KBM-7 (cell line): ENCODE measurements at places on chromosomes 5 and 9.

- DNase-seq: no peak
Measured at GRCh38 chr5:146059460-146060220, 45.7 kb downstream of the PLAC8L1 start.

GRCh38 chr9:94568250-94568889 lies 13.5 kb downstream of the PCAT7 start:
- DNase-seq: no peak

- no peak for DNase-seq
Measured at GRCh38 chr5:171785517-171785916, at the start of gene SMIM23. SMIM23 (plus strand) TSS chr5:171785817; CDS start chr5:171785872, 55 bp downstream.

GRCh38 chr5:142122121-142122520 lies 13.5 kb downstream of the NDFIP1 start:
- DNase-seq: no peak

- no peak for DNase-seq
Measured at GRCh38 chr9:17928228-17928627, 349.4 kb downstream of the SH3GL2 start.

GRCh38 chr9:214648-215493 lies at the start of gene DOCK8:
DOCK8 (plus strand) TSS chr9:214865; CDS start chr9:214977, 112 bp downstream.
- DNase-seq: peak; percentile 94

DNA sequence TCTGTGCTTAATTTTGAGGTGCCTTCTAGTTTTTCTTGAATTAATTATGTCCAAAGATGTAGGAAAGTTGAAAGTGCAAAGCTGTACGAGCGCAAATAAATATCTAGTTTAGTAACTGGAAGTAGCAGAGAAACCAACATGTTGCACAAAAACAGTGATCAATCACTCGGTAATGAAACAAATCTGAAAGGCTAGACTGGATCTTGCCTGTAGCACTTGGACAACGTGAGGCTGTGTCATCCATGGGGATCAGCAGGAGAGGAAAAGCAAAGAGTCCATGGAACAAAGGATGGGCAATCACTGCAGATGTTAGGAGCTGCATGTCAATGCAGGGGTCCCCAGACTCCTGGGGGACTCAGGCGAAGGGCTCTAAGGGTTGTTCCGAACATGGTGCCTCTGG lies 424.2 kb downstream of the IRX1 start:
- no peak for DNase-seq

DNA sequence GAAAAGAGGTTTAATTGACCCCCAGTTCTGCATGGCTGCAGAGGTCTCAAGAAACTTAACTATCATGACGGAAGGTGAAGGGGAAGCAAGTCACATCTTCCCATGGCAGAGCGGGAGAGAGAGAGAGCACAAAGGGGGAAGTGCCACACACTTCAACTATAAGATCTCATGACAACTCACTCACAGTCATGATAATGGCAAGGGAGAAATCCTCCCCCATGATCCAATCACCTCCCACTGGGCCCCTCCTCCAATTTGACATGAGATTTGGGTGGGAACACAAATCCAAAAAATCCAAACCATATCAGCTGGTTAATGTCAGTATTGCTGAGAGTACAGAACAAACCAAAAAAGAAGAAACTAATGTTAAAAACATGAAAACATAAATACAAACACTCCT lies 120.2 kb downstream of the STARD4 start:
- no peak for DNase-seq

- DNase-seq: no peak
Measured at GRCh38 chr5:133295520-133295919, 243.7 kb downstream of the HSPA4 start.

- DNase-seq: peak; percentile 88
Measured at GRCh38 chr9:129495620-129496472, 125.1 kb downstream of the C9orf50 start.

DNA sequence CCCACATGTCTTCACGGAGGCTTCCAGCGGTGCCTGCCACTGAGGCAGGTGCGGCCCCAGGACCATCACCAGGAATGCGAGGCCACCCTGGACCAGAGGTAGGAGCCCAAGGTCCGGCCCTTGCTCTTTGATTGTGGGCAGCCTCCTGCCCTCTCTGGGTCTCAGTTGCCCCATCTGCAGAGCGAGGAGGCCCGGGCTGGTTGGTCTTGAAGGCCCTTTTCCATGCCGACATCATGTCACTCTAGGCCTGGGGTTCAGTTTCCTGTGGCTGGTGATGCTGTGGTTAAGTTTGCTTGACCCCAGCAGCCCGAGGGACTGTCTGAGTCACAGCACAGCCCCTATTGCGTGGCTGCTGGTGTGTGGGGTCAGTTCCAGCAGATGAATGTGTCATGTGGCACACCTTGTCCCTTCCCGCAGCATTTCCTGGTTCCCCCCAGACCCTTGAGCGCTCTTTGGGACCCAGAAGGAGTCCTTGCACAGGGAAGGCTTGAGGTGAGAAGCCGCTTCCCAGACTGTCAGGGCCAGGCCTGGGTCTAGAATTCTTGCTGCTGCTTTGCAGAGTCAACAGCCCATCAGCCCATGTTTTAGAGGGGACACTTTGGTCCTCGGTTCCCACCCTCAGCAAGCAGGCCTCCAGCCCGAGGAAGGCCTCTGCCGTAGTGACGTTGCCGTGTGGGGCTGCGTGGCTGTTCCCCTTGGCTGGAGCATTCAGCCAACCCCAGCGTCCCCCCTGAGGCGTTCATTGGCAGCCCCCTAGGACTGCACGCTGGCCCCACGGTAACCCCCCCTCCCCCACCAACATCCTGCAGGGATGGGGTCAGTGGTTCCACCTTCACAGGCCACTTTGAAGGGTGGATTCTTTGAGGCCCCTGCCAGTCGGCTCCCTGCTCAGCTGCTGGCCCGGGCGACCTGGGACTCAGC lies 31.0 kb upstream of the HMCN2 start:
- DNase-seq: no peak

GRCh38 chr5:151534350-151534749 lies 56.8 kb downstream of the FAT2 start:
- DNase-seq: no peak

DNA sequence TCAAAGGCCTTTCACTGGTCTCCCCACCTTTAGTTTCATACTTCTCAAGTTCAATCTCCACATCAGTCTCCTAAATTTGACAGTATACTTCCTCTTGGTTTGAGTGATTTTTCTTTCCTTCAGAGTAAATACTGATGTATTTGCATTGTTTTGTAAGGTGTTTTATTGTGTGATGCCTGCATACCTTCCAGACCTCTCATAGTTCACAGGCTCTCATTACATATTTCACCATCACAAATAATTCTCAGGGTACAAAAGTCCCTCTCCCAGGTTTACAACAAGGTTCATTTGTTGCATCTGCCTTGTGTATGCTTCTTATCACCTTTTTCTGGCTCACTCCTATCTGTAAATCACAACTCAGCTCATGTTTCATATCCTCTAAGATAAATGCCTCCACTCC lies 22.2 kb upstream of the TUSC1 start:
- no peak for DNase-seq

GRCh38 chr5:88144219-88145001 lies 124.2 kb downstream of the TMEM161B start:
- no peak for DNase-seq

DNA sequence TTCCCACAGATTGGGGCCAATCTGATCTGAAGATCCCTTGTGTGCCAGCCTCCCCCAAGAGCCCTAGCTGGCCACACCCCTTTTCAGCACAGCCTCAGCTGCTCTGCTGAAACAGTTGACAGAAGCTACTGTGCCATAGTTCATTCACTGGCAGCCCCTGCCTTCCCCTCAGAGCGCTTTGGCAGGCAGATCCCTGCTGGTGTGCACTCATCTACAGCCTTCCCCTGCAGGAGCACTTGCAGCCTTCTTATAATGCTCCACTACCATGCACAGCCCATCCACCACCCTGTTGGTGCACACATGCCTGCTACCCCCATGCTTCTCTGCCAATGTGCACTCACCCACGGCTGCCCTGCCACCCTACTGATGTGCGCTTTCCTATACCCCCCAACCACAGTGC lies 471.3 kb downstream of the MTRR start:
- no peak for DNase-seq

- no peak for DNase-seq
Measured at GRCh38 chr9:6237267-6237666, 21.7 kb downstream of the IL33 start.

- no peak for DNase-seq
Measured at GRCh38 chr5:159206818-159207217, 2.5 kb downstream of the RNF145 start.

DNA sequence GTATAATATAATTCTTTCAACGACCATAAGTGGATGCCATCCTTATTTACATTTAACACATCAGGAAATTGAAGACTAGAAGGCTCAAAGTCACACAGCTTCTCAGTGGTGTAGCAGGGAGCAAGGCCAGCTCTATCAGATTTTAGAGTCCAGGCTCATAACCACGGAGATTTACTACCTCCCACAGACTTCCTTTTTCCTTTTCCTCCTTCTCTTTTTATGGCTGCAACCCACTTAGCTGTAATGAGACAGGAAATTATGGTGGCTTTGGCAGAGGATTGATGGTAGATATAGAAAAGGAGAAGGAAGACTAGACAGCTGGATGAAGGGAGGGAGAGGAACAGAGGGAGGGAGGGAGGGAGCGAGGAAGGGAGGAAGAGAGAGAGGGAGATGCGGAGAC lies 47.4 kb downstream of the SPEF2 start:
- peak; percentile 99 for DNase-seq

DNA sequence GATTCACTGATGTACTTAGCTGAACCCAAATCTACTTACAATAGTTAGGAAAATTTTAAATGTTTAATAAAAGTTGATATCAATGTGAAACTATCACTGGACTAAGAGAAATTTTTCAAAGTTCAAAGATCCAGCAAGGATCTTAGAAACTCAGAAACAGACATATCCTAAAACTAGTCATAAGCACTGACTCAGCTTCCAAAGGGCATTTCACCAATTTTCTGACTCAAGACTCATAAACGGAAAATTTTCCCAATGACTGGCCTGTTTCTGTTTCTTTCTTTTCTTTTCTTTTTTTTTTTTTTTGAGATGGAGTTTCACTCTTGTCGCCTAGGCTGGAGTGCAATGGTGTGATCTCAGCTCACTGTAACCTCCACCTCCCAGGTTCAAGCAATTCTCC lies 66.6 kb downstream of the CDC14B start:
- no peak for DNase-seq

DNA sequence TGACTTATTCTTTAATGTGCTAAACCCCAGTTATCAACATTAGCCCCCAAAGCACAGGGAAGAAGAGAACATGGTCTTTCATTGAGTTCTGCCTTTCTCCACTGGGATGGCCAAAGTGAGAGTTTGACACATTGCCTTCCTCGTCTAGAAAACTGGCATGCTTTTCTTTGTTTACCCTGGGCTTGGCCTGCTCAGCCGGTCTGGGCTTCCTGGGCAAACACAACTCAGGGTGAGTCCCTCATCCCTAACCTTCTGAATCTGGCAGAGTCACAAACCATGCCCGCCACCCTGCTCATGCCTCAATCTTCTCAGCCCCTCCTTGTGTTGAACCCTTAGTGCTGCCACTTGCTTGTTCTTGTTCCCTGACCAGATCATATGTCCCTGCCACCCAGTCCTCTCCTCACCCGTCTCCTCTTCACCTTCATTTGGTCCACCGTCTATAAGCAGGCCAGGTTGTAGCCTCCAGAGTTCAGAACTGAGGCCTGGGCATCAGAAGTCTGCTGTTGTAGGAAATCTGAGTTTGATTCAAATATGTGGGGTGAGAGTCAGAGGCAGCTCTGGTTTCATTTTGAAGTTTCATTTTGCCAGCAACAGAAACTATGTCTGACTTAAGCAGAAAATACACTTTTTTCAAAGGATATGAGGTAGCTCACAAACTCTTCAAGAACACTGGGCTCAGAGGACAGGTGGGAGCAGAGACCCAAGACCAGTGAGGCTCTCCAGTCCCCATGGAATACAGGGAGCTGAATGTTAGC lies 217.6 kb downstream of the NDUFS4 start:
- DNase-seq: no peak

- no peak for DNase-seq
Measured at GRCh38 chr9:106976772-106977171, 113.8 kb downstream of the ZNF462 start.

- no peak for DNase-seq
Measured at GRCh38 chr5:175027390-175027789, 303.0 kb downstream of the MSX2 start.

GRCh38 chr5:134394932-134395331 lies 16.7 kb downstream of the CDKN2AIPNL start:
- no peak for DNase-seq

DNA sequence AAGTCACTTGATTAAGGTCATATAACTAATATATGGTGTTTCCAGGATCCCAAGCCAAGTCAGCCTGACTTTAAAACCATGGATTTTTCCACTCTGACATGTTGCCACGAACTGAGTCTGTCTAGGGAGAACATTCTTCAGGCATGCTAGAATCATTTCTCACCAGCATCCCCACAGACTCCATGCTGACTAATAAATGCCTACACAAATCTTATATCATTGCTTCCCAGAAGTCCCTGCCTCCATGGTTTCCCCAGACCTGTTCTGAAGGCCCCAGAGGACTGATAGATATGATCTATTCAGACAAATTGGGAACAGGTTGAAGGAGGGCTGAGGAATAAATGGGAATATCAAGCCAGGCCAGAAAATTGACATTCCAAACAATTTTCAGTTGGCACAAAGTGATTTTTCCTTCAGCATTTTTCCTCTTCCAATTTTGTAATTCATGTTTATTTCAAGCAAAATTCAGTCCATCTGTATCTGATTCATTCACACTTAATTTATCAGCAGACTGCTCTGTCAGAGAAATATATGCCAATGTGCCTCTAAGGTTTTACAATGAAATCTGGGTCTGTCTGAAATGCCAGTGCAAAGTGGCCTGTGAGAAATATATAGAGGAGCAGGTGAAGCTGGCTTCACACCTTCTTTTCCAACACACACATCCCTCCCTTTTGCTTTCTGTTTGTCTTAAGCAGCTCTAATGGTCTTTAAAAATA lies 413.6 kb upstream of the TNC start:
- no peak for DNase-seq

GRCh38 chr9:115944166-115944948 lies 209.2 kb upstream of the PAPPA start:
- DNase-seq: peak; percentile 32

GRCh38 chr5:159403906-159404681 lies 73.8 kb upstream of the IL12B start:
- DNase-seq: no peak

DNA sequence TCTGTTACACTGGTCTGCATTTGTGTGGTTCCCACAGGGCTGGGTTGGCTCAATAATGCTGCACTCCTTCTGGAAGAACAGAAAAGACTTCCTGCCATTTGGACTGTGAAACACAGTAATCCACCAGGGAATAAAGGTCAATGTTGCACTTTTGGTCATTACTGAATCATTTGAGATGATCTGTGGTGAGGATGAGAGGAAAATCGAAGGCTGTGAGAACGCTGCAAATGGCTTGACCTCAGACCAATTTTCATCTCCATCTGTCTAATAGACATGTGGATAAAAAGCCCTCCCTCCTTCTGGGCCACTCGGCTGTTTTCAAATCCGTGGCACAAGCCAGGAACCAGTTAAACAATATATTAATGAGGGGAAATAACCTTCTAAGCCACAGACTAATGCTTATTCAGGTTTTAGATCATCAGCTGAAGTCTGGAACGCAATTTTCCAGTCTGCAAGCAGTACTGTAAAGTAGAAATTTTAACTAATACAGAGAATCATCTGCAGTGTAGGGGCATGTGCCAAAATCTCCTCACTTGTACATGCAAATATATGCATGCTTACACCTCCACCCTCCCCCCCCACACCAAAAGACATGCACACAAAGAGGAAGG lies 20.2 kb downstream of the TLE1 start:
- DNase-seq: no peak
